Stimulated activated CD4-positive, alpha-beta T cell treated with anti-CD3 and anti-CD28 coated beads, TNF-alpha, amount 100 ng/mL, for 1 hour (primary cell): ENCODE measurements at places on chromosomes 3 and 15.

- no peak for DNase-seq
These were observed 8.8 kb upstream of the NPHP3 start for GRCh38 chr3:132730891-132731580.

DNA sequence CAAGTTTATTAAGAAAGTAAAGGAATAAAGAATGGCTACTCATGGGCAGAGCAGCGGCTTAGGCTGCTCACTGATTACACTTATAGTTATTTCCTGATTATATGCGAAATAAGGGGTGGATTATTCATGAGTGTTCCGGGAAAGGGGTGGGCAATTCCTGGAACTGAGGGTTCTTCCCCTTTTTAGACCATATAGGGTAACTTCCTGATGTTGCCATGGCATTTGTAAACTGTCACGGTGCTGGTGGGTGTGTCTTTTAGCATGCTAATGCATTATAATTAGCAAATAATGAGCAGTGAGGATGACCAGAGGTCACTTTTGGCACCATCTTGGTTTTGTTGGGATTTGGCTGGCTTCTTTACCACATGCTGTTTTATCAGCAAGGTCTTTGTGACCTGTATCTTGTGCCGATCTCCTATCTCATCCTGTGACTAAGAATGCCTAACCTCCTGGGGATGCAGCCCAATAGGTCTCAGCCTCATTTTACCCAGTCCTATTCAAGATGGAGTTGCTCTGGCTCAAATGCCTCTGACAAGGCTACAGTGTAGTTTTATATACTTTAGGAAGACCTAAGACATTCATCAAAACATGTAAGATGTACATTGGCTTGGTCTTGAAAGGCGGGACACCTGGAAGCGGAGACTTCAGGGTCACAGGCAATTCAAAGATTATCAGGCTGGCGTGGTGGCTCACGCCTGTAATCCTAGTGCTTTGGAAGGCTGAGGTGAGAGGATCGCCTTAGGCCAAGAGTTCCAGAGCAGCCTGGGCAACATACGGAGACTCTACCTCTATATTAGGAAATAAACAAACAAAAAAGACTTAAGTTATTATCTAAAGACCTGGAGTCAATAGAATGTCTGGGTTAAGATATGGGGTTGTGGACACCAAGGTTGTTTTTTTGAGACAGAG lies 3.2 kb upstream of the BLOC1S6 start:
- DNase-seq: no peak

GRCh38 chr15:63481105-63481810 lies 23.1 kb upstream of the USP3 start:
- DNase-seq: no peak

- DNase-seq: no peak
These were observed 59.2 kb downstream of the SPSB4 start for GRCh38 chr3:141110322-141110721.

- DNase-seq: no peak
These were observed 181.4 kb downstream of the GAP43 start for GRCh38 chr3:115804713-115805119.

DNA sequence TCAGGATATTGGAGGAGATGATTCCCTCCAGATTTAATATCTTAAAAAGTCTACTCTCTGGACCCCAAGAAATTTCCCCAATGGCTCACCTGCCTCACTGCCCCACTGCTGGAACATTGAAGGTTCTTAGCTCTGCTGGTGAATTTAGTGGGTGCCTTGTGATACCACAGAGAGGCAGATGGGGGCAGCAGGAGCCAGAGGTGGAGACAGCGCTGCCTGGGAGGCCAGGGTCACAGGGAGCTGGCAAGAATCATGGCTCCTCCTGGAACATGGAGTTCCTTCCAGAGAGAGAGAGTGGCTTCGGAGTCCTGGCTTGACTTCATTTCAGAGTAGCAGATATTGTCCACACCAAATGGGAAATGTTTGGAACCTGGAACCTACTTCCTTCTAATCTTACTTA lies 263.5 kb upstream of the CFAP20DC start:
- peak; percentile 28 for DNase-seq

DNA sequence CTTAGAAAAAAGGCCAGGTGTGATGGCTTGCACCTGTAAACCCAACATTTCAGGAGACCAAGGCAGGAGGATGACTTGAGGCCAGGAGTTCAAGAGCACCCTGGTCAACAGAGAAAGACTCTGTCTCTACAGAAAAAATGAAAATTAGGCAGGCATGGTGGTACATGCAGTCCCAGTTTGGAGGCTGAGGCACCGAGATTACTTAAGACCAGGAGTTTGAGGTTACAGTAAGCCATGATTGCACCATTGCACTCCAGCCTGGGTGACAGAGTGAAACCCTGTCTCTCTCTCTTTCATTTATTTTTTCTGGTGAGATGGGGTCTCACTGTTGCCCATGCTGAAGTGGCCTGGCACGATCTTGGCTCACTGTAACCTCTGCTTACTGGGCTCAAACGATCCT lies 24.7 kb downstream of the IP6K1 start:
- DNase-seq: no peak

DNA sequence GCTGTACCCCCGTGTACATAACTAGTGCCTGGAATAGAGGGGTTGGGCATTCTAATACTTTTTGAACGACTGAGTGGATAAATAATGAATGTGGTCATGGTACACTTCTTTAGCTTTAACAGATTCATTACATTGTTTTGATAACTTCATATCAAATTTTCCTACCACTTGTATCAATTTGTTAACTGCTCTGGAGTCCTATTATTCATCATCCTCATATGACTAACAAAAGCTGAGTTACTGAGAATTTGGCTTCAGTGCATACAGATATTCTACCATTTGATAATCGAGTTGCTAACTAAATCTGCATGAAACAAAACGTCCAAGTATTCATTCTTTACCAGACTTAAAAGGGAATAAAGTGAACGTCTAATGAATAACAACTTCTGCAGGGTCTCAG lies 31.7 kb downstream of the FRMD5 start:
- DNase-seq: no peak

DNA sequence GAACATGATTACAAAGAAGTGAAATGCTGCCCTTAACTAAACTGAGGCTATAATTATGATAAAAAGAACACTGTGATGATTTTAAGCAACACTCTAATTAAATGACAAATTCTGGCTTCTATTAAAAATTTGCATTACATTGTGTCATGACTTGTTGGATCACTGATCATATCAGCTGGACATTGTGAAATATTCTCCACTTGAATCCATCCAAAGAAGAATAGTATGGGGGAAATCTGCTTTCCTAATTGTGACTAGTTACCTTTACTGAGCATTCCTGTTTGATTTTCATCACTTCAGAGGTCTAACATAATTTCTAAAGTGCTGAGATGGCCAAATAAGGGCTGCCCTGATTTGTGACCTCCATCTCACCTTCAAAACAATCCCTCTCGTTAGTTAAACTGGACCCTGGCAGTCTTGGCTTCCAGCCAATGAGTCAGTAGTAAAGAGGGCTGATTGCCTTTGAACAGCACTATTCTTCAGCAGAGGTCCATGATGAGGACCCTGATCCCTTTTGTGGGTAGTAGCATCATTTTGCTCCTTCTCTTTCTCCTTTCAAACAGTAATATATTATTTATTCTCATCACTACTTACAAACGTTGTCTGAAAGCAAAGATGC lies 53.5 kb upstream of the LEKR1 start:
- DNase-seq: no peak
